ENCODE measurements at places on chromosomes 5 and 9.

GRCh38 chr5:149216496-149216895 lies 55.2 kb upstream of the AFAP1L1 start:
- no peak for DNase-seq

- DNase-seq, result no peak
These were observed 436.7 kb downstream of the CETN3 start for GRCh38 chr5:89972901-89973300.

DNA sequence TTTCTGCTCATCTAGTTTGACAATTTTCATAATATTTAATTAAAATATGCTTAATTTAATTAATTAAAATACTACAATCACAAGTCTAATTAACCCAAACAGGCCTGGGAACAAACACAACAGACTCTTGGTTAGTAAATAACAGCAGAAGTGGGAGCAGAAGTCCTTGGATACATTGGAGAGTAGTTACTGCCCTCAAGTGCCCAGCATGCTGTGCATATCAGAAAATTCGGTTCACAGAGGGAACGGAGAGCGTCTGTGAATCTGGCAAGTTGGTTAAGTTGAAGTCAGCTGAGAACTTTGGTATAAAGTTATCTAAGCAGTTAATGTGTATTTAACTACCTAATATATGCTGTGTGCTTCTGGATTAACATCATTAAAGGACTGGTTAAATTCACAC lies 87.0 kb upstream of the ATG10 start:
- no peak for DNase-seq

GRCh38 chr5:33742181-33742580 lies 149.6 kb downstream of the ADAMTS12 start:
- DNase-seq, result no peak

DNA sequence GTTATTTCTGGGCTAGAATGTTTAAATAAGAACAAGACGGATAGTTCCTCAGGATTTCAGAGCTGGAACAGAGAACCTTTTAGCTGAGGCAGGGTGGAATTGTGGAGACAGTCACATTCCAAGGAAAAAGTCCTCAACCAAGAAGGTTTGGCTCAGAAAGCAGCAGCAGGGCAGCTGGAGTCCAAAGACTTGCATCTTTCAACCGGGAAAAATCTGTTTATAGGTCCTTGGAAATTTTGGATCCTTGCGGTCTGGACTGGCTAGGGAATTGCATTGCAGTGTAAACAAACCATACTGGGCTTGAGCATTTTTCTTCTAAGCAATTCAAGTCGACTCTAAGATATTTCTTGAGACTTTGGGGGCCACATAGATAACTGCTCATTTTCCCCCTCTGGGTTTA lies 40.8 kb upstream of the HMHB1 start:
- DNase-seq, result no peak

GRCh38 chr5:139955616-139956273 lies 87.4 kb downstream of the NRG2 start:
- no peak for DNase-seq

DNA sequence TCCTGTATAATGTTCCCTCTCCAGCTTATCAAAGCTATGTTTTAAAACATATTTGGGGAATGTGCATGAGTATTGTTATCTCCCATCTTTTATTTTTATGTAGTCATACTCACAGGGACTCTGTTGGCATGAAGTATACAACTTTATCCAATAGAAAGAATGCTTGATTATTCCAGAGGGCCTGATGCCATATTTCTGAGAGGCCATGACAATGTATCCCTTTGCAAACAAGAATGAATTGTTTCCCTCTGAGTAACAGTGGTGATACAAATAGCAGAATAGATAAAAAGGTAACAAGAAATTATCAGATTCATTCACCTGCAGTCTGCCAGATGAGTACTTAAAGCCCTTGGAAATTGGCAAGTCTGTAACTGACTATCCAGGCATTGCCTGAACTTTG lies 125.9 kb downstream of the PLK2 start:
- DNase-seq, result no peak

DNA sequence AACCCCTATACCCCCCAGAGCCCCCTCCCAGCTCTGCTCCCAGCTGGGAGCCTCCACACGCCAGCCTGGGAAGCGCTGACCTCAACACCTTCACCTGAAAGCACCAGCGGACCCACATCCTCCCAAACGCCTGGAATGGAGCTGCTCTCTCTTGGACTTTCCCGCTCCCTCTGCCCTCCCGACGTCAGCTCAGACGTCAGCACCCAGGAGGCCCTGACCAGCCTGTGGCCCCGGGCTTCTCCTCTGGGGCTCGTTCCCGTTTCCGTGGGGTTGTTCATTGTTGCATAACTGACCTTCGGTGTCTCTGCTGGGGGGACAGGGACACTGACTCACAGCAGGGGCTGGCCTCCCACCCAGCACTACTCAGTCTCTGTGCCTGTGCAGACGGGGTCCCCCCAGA lies 35.0 kb upstream of the SLC6A3 start:
- DNase-seq, result peak; percentile 16

DNA sequence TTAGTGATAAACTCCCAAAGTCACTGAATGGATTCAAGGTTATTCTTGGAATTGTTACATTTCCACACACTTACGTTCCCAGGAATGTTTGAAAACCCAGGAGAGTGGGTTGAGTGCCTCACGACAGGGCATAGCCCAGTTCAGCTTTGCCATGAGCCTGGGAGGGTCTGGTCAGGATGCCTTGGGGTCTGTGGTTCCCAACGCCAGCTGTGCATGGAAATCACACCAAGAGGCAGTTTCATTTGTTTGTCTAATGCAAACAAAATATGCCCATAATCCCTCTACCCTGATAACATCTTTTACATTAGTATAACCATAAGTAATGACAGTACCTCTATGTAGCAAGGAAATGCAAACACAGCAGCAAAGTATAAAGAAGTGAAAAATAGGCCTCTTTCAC lies 25.3 kb upstream of the MSX2 start:
- no peak for DNase-seq

- DNase-seq, result no peak
These were observed 125.3 kb downstream of the MCTP1 start for GRCh38 chr5:95159603-95160002.

- DNase-seq, result peak; percentile 13
These were observed 16.7 kb upstream of the NEURL1B start for GRCh38 chr5:172624083-172624995.

DNA sequence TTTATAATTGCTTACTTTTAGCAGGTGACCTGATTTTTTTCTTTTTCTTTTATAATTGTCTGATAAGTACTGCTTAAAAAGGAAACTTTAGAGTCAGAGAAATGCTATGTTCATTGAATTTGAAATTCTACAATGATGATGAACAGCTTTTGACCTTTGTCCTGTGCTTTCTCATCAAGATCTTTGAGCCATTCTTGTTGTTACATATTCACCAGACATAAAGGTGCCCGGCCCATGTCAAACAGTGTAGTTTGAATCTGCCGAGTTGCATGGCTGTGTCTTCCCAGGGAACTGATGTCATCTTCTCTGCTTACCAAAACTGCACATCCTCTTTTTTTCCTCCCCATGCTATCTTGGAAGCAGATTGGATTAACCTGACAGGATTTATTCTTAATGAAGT lies 163.6 kb downstream of the LRRC70 start:
- DNase-seq, result no peak

DNA sequence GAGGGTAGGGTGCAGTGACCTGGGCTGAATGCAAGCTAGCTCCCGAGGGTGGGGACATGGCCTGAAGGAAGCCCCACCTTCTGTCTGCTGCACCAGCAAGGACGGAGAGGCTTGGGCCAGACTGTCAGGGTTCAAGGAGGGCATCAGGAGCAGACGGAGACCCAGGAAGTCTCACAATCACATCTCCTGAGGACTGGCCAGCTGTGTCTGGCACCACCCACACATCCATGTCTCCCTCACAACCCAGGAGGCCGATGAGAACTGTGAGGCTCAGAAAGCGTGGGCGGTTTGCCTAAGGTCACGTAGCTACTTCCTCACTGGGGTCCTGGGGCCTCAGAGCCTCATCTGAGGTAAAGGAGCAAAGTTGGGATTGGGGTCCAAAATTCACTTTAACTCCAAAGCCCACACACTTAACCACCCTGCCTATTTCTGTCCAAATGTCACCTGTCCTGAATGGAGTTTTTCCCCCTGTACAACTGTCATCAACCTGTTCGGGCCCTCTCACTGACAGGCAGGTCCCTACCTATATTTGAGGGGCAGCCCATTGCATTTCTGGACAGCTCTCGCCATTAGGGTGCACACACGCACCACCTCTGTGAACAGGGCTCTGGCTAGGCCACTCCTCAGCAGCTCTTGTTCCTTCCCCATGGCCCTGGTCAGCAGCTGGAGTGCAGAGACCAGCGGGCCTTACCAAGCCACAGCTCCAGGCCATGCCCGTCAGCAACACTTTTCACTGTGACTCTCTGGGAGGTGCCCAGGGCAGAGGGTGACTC lies 3.4 kb downstream of the IL13 start:
- no peak for DNase-seq

GRCh38 chr5:78497573-78498533 lies 137.4 kb downstream of the SCAMP1 start:
- no peak for DNase-seq

DNA sequence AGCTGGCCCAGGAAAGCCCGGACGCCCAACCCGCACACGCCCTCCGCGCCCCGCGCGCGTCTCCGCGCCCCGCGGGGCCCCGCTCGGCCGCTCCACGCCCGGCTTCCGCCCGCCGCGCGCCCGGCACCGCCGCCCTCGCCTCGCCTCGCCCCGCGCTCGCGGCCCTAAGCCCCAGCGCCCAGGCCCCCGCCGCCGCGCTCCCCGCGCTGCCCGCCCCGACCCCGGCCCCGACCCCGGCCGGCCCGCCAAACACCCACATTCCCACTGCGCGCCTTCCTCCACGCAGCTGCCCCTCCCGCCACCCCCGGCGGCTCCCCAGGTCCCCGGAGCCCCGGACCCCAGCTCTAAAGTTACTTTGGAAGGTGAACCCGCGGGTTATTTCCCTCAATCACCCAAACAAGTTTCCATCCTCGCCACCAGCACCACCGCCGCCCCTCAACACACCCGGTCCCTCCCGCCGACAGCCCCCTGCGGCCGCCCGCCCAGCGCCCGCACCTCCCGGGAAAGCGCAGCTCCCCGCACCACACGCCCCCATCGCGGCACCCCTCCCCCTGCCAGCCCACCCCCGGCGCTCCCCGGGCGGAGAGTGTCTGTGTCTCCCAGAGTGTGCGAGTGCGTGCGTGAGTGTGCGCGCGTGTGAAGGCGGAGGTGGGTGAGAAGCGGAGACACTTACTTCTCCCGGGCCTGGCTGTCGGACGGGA lies 439 bp downstream of the SSBP2 start:
- peak; percentile 7 for DNase-seq

DNA sequence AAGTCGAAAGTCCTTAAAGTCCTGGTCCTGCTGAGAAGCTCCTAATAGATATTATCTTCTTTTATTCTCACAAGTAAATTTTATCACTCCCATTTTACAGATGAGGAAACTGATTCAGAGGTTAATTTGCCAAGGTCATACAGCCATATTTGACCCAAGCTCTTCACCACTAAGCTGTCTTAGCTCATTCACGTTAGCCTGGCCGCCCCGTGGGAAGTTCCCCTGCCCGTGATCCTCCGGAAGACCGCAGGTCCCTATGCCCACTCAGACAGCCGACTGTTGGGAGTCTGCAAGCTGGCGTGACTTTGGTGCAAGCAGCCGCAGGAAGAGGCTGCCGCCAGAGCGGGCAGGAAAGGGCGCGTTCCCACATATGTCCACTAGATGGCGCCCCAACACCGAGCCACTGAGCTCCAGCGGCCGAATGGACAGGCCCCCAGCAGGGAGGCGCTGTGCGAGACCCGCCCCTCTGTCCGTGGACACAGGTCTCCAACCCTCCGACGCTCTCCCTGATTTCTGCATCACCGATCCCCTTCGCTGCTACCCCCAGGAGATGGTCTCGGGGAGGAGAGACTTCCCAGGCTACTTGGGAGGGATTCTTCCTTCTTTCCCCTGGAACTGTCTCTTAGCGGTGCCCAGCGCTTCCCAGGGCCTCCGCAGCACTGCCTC lies 10.0 kb upstream of the ARAP3 start:
- peak; percentile 86 for DNase-seq

GRCh38 chr5:14297697-14298096 lies 154.6 kb downstream of the TRIO start:
- no peak for DNase-seq
